ENCODE measurements at places on chromosomes 3 and 15. TPM values are rescaled to one million over a fixed set of nuclear protein-coding genes. Genes with fewer than 3 reads are reported as not detected.

DNA sequence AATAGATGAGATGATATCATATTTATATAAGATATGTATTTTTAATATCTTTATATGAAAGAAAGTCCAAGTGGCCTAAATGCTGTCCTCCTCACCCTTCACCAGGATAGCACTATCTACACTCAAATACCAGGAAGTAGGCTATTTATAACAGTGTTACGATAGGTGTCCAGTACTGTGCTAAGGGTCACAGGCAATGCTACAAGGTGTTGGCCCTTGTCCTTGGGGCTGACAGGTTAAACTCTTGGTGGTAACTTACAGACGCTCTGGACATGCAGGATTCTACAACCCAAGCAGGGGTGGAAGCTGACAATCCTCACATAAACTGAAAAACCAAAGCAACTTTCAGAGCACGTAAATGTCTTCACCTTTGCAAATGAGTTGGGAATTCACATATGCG, 22.3 kb downstream of the NCEH1 start:
- no peak for DNase-seq

- peak; percentile 85 for DNase-seq
Observed at GRCh38 chr15:25900901-25901300, 37.8 kb upstream of the ATP10A start.

GRCh38 chr3:74067296-74067695, 442.6 kb upstream of the PDZRN3 start:
- DNase-seq, result peak; percentile 1

DNA sequence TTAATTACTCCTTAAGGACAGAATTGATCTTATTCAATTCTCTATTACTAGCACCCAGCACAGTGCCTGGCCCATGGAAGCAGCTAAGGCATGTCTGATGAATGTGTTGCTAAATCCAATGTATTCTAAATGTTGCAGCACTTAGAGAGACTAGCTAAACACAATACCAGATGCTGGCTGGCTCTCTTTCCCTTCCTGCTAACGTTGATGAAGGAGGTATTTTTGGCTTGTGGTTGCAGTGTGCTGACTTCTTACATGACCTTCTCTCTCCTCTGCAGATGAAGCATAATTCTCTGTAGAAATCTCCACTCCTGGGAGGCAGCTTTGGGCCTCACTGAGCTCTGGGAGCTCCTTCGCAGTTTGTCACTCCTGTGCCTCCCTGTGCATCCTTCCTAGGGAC, 183.6 kb downstream of the PEX5L start:
- DNase-seq, result no peak

- peak; percentile 39 for DNase-seq
Observed at GRCh38 chr3:11385326-11385725, 113.1 kb downstream of the ATG7 start.

- DNase-seq, result peak; percentile 21
Observed at GRCh38 chr3:186722457-186722856, 5.3 kb downstream of the KNG1 start.

GRCh38 chr15:47720555-47720954, 3.2 kb downstream of the SEMA6D start:
- DNase-seq, result peak; percentile 29

The CHAC1 gene
- total RNA-seq, result 10.8 TPM

DNA sequence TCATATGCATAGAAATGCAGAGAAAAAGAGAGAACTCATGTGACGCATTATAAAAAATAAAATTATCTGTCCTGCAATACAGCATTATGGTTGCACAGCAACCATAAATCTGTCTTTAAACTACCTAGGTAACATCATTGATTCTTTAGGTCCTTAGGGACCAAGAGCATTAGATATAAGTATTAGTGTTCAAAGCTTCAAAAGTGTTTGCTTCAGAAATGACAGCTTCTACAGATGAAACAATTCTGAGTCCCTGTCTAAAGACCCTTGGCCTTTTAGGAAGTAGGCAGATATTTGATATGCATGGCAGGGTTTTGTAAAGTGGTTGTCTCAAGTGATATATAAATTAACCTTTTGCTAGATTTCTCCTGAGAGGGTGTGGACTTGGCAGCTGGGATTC, 454.2 kb downstream of the GBE1 start:
- no peak for DNase-seq
